A172 (cell line): ENCODE measurements at places on chromosomes 2 and 18.

- peak; percentile 79 for DNase-seq
Measured at GRCh38 chr2:160279813-160280465, 79.9 kb upstream of the ITGB6 start.

DNA sequence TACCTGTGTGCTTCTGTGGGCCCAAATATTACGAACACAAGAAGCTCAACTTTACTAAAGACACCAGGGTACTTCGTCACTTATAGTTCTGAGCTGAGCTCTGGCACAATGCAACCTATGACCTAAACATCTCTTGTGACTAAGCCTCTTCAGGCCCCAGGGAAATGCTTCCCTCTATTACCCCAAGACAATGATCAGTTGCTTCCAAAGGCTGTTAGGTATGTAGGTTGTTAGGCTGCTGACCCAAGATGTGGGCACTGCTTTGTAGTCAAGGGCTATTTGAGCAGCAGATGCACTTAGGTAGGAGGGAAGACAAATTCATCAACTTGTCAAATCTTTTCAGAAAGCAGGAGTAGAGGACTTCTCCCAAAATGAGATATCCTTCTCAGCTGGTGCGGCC is 640.1 kb downstream of the EPHA4 start:
- DNase-seq = no peak

GRCh38 chr2:84160453-84160852 is 298.6 kb downstream of the SUCLG1 start:
- no peak for DNase-seq

GRCh38 chr2:3827673-3828575 is 124.5 kb downstream of the DCDC2C start:
- peak; percentile 51 for DNase-seq

DNA sequence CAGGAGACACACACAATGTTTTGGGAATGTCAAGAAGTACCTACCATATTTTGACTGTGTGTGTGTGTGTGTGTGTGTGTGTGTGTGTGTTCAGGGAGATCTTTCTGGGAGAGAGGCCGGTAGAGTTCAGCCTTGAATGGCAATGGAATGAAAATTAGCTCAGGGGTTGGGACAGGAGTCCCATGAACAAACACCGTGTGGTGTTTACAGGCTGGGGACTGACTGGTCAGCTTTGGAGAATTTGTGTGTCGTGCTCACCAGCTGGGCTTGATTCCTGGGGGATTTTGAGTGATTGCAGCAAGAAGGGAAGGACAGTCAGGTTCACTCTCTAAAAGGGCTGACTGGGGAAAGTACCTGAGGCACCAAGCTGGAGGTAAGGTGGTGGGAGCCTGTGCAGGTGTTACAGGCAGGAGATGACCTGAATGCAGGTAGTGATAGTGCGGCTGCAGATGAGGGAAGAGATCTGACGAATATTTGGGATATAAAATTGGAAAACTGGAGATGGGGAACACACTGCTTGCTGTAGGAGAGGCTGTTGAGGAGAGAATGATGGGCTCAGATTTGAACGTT is 2.5 kb upstream of the ADNP2 start:
- DNase-seq = no peak

- no peak for DNase-seq
Measured at GRCh38 chr2:133082034-133082433, 412.0 kb upstream of the LYPD1 start.

DNA sequence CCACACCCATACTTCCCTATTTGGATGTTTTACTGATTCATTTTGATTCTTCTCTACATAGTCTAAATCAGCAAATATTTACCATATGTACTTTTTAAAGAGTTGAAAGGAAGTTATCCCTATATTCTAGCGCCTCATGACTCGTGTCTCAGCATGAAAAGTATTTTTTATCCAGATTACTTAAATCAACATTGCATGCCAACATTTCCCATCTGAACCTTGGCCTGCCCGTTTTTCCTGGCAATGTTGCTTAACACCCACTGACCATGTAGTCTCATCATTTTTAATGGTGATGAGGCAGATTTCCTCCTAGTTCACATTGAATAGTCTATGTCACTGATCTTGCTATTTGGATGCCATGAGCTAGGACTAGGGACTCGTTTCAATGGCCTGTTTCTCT is 13.2 kb upstream of the SCYGR5 start:
- DNase-seq = peak; percentile 19

GRCh38 chr2:15864176-15864769 is 76.1 kb upstream of the MYCN start:
- no peak for DNase-seq

DNA sequence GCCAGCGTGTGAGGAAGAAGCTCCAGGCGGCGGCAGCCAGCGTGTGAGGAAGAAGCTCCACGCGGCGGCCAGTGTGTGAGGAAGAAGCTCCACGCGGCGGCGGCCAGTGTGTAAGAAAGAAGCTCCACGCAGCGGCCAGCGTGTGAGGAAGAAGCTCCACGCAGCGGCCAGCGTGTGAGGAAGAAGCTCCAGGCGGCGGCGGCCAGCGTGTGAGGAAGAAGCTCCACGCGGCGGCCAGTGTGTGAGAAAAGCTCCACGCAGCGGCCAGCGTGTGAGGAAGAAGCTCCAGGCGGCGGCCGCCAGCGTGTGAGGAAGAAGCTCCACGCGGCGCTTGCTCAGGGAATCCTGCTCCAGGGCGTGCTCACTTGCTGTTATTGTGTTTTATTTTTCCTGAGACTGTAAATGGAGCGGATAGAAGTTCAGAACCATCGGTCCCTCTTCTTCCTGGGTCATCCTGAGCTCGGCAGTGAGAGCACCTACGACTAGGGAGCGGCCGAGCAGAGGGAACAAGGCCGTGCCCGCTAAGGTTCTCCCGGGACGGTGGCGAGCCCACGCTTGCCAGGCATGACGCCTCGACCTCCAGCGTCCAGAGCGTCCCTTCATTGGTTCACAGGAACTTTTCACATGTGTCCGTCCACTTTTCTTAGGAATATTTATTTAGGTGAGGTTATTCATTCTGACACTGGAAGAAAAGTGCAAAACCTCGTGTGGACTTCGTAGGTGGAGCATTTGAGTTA is 94.2 kb downstream of the TMEM18 start:
- DNase-seq = no peak

DNA sequence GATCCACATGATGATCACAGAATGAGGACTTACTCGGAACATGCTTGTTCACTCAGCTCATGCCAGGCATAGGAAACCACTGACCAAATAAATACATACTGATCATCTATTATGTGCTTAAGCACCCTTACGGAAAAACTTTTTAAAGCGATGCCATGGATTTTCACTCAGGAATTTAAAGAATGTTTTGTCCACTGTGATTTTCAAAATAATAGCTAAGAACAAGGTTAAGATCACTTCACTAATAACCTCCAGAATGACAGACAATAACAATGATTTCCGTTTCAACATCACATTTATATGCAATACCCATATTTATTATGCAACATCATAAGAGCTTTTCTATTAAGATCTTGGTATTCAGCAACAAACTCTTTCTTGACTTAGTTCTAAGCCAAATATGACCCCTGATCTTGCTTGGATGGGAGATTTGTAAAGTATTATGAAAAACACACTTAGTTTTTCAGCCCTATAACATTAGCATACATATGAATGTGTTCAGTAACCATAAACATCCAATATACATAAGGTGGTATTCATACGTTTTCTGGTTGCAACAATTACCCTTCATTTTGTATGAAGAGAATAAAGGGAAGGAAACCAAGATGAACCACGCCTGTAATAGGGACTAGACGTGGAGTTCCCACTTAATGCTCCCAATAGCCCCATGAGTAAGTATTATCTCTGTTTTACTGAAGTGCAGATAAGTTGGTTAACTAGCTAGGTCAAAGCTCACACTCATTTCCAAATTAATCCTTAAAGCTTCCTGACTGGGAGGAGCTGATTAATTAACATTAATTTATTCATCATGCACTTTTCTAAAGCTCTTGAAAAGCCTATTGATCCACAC is 1.9 kb downstream of the CD302 start:
- DNase-seq = no peak
